Small intestine (tissue), 16 donors: ENCODE measurements at places on chromosomes 4 and X. TPM values are rescaled to one million over a fixed set of nuclear protein-coding genes. Genes with fewer than 3 reads are reported as not detected.
A peak's percentile ranks its signal among the peaks of the same experiment; 100 is the strongest.

The ITM2A gene
- polyA plus RNA-seq = 41.4 TPM

The NOX1 gene
- not detected for polyA plus RNA-seq

The ZIC3 gene
- polyA plus RNA-seq = not detected

The LRCH2 gene
- 1.5 TPM for polyA plus RNA-seq

The PPP2R2C gene
- not detected for polyA plus RNA-seq

The JAKMIP1 gene
- polyA plus RNA-seq = 1.8 TPM

The NDST4 gene
- polyA plus RNA-seq = not detected

The NEIL3 gene
- polyA plus RNA-seq = not detected

DNA sequence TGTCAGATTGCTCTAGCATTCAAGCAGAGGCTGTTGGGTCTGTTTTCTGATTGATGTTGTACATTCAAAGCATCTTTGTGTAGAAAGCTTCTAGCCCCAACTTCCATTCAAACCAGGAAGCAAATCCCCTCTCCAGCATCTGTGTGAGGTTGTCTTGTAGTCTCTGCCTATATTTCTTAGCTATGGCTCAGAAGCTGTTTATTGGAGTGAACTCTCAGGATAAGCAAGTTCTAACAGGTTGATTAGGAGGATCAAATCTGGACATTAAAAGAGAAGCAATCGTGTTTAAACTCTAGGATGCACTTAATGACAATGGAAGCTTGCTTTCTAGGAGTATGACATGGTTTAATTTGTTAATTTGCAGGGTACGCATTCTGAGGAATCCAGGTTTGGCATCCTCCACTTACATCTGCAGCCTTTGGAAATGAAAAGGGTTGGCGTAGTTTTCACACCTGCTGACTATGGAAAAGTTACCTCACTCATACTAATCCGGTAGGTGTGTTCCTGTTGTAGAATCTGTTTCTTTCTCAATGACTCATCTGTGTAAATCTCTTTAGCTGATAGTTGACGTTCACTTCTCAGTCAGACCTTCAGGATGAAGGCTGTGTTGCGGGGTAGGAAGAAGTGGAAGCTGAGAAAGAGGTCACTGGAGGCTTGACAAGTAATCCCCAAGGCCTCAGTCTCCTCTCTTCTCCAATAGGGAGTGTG, 88.0 kb upstream of the TLR2 start:
- no peak for DNase-seq

DNA sequence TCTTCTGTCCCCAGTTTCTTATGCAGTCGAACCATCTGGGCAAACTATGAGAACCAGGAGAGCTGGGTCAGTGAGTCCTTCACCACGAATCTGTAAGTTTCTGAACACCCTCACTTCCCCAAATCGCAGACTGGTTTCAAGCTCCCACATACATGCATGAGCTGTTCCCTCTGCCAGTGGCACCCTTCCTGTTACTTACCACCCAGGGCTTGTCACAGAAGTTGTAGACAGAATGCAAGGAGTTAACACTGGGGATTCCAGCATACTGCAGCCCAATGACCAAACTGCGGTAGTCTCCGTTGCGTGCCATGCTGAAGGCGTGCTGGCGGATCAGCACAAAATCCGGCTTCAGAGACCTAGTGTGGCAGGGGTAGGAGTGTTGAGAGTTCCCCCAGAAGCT, 14.6 kb downstream of the SYN1 start:
- no peak for DNase-seq

GRCh38 chr4:146132445-146132844, 43.1 kb upstream of the LSM6 start:
- no peak for DNase-seq

DNA sequence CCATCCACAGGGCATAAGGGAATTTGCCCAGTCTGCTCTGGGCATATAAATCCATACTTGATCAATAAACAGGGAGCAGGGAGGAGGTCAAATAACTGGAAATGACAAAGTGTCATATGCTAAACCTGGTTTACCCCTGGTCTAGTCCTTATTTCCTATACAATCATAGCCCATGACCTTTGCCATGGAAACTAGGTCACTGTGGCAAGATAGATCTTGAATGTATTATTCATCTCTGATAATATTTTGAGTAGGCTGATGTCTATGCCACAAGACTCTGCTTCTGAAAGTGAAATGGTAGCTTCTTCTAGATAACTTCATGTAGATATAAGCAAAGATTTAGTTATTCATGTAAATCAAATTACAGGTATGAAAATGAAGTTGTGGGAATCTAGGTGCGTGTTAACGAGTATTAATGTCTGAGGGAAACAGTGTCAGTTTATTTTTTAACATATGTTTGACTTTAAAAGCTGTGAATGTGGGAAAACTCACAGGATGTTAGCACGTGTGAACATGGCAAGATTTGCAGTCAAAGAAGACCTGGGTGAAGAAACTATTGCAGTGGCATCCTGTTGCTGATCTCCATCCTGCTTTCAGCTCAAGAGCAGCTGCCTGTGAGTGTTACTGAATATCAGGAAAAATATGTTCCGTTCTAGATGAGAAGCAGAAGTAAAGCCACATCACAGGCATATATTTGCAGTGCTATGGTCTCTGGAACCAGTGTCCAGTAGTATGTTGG, 81.8 kb upstream of the NDP start:
- DNase-seq = no peak

- DNase-seq = no peak
Observed at GRCh38 chrX:64205441-64205734, at the start of gene AMER1. TSS of gene AMER1 (minus strand) at chrX:64205708. CDS start at chrX:64193286, 12,422 bp downstream.

- no peak for DNase-seq
Observed at GRCh38 chr4:17761062-17761461, 20.4 kb downstream of the FAM184B start.

DNA sequence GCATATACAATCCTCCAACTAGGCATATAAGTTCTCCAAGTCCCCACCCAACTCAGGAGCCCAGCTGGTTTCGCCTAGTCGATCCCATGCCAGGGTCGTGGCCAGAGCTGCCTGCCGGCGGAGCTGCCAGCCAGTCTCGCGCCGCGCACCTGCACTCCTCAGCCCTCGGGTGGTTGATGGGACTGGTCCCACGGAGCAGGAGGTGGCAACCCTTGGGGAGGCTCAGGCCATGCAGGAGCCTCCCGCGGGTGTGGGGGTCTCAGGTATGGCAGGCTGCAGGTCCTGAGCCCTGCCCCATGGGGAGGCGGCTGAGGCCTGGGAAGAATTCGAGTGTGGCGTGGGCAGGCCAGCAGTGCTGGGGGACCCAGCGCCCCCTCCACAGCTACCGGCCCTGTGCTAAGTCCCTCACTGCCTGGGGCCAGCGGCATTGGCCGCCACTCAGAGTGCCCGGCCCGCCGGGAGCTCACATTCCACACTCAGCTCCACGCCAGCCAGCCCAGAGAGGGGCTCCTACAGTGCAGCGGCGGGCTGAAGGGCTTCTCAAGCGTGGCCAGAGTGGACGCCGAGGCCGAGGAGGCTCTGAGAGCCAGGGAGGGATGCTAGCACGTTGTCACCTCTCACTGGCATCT, 1086.4 kb upstream of the PCDH10 start:
- no peak for DNase-seq

DNA sequence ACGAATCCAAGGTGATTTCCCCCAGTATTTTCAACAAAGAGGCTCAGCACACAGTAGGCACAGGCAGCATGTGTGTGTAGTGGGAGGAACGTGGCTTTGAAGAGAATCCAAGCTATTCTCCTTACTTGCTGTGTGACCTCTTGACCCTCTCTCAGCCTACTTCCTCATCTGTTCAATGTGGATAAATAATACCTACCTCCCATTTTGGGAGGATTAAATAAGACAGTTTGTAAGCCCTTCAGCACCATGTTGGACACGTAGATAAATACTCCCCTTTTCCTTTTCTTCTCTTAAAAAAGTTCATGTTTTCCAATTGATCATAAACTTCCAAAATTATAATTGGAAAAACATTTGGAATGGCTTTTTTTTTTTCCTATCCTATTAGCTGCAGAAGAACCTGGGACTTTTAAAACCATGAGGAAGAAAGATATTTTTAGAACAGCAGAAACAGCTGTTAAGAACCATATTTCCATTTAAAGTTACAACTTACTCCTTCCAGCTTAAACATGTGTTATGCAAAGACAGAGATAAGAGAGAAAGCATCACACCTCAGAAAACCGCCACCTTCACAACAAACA, 56.1 kb upstream of the TMEM131L start:
- no peak for DNase-seq

GRCh38 chr4:14877246-14878225, 124.7 kb upstream of the CPEB2 start:
- no peak for DNase-seq

GRCh38 chrX:6681521-6682145, 146.7 kb upstream of the VCX3A start:
- no peak for DNase-seq

DNA sequence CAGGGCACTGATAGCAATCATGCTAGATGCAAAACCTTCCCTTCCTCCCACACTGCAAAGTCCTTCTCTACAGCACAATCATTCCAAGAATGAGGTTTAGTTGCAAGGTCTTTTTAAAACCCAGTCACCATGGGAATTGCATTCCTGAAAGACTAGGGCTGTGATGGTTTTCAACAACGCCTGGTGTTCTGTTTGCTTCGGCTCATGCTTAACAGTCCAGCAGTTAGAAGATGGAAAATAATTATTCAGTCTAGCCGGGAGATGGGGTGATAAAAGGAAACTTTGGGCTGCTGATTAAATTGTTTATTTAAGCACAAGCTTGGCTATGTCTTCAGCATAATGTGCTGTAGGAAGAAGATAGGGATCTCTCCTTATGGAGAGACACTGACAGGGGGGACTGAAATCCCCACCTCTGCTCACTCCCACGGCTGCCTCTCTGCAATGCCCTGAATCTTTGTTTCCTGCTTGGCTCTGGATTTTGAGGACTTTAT, 211.4 kb downstream of the MID1IP1 start:
- DNase-seq = no peak

DNA sequence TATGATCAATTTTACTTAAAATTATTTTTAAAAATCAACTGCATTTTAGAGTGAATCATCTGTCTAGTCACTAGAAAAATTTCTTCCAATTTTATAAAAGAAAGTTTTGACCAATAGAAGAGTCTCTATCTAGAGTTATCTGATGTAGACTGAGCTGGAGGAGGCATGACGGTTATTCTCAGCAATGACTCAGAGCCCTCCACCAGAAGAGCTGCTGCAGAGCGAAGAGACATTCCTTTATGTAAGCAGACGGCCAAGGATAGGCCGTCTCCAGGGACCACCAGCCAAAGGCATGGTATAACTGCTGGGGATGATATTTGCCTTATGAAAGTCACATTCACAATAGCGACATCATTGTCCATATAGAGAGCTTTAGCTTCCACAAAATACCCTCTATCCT, 23.0 kb downstream of the LDB2 start:
- DNase-seq = no peak

- peak; percentile 24 for DNase-seq
Observed at GRCh38 chrX:70664726-70665125, 220.1 kb downstream of the DLG3 start.

DNA sequence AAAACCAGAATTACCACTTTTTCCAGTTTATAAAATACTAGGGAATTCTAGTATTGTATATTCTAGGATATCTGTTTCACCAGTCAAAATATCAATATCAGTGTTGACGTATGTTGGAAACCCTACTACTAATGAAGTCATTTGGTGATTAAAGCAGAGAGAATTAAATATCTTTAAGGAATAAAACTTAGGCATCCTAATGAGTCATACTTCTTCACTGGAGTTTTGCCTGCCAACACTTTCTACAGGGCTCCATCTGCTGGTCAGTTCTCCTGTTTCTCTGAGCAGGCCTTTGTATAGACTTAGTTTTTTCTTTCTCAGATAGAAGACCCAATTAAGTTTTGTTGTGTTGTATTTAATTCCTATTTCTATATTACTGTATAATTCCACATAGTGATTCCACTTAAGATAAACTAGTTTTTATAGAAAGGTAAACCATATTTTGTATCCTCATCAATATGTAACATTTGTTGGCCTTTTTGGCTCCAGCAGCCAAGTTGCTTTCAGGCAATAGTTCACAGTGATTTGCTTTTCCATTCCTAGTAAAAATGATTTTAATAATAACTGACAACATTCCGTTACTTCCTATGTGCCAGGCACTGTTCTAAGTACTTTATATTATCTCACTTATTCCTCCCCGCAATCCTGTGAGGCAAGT, 3.5 kb downstream of the AP1AR start:
- peak; percentile 86 for DNase-seq
